ENCODE measurements at places on chromosomes 16 and 17.

- no peak for DNase-seq
These were observed 7.4 kb downstream of the GNAO1 start for GRCh38 chr16:56198755-56199114.

- DNase-seq = no peak
These were observed 6.0 kb upstream of the ARL5C start for GRCh38 chr17:39171933-39172332.

- DNase-seq = peak; percentile 79
These were observed 62.4 kb downstream of the BAIAP2 start for GRCh38 chr17:81097134-81097942.

GRCh38 chr17:73100363-73100762, 7.9 kb upstream of the SLC39A11 start:
- DNase-seq = no peak

DNA sequence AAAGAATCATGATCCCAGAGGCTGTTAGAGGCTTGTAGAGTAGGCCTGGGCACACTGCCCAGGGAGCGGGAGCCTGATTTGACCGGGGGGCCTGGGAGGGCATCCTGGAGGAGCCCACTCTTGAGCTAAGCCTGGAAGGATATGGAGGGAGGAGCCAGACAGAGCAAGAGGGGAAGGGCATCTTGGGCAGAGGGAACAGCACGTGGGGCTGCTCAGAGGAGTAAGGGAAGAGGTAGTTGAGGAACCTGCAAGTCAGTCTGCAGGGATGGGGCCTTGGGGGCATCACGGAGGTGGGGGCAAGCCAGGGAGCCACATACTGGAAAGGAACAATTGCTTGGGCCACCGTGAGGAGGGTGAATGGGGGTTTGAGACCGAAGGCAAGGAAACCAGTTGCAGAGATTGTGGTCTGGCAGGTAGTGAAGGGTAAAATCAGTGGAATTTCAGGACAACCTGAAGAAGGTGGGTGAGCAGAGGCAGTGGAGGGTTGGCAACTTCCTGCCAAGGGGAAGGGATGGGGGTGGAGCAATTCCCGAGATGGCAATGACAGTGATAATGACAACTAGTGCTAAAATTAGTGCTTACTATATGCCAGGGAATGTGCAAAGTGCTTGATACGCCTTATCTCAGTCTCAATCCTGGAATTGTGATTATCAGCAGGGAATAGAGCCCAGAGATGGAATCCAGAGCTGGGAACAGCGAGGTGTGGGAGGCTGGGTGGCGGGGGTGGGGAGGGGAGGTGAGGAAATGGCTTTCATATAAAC, 9.7 kb upstream of the RAI1 start:
- DNase-seq = no peak

DNA sequence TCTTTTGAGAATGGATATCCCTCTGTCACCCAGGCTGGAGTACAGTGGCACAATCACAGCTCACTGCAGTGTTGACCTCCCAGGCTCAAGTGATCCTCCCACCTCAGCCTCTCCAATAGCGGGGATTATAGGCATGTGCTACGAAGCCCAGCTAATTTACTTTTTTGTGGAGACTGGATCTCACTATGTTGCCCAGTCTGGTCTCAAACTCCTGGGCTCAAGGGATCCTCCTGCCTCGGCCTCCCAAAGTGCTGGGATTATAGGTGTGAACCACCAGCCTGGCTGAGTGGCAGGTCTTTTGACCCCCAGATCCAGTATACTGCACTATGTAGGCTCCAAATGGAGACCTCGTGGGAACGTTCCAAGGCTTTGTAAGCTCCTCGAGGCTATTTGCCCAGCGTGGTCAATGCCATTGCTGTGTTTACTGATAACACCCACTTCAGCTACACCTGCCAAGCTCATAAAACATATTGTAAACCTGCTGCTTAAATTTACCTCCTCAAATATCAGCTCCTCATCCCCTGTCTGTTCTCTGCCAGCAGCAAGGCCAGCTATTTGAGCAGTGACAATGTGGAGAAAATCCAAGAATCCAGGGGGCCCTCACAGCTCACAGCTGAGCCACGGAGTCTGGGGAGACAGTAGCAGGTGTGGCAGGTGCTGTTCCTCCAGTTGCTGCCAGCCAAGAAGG, 16.2 kb upstream of the KIFC3 start:
- DNase-seq = no peak

DNA sequence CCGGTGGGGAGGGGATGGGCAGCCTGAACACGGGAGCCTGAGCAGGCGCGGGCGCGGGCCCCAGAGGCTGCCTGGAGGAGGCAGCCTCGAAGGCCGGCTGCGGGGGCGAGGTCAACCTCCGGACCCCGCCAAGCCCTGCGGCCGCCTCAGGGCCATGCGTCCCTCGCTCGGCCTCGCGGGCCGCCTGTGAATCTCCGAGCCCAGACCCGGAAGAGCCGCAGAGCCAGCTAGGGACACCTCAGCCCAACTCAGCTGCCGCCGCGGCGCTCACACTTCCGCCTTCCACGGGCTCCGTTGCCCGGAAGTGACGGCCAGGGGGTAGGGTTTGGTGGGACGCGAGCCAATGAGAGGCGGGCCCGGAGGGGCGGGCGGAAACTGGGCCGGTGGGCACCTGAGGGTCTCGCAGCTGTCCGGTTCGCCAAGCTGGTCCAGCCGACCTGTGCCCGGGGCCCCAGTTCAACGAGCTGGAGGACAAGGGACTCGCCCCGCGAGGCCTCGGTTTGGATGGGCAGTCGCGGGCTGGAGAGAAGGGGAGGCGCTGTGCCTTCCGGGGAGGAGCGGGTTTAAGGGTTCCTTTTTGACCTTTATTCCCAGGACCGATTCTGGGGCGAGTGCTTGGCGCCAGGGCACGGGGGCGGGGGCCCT, at the start of gene SLC38A10:
SLC38A10 (minus strand) TSS at position 277 of the 645 bp plus-strand sequence. CDS start 386 bp downstream, outside the sequence.
- peak; percentile 94 for DNase-seq

DNA sequence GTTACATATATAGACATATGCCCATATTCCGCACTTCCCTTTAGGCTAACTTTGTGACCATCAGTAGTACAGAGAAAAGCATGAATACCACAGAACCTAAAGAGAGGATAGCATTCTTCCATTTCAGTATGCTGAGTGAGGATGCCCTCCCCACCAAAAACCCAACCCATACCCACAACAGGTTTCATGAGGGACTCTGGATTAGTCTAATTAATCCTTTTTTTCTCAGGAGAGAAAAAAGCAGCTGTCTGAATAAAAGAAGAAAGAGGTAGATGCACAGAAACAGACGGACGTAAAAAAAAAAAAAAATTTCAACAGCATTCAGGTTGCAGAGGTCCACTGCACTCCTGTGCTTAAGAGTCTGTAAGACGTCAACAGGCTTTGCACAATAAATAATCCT, 6.7 kb downstream of the MMD start:
- no peak for DNase-seq

DNA sequence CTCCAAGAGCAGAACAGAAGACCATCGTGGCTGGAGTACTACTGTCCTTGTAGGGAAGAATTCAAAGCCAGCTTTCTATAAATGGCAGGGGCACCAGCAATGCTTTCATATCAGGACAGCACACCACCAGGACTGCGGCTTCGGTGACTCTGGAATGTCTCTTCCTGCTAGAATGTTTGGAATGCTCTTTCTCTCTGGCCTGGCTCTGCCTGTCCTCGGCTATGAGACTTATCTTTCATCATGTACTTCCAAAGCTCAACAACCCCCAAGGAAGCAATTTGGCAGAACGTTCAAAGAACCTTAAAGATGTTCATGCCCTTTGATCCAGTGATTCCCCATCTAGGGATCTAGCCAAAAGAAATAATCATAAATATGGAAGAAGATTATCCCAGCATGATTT, 52.7 kb upstream of the NOG start:
- no peak for DNase-seq

DNA sequence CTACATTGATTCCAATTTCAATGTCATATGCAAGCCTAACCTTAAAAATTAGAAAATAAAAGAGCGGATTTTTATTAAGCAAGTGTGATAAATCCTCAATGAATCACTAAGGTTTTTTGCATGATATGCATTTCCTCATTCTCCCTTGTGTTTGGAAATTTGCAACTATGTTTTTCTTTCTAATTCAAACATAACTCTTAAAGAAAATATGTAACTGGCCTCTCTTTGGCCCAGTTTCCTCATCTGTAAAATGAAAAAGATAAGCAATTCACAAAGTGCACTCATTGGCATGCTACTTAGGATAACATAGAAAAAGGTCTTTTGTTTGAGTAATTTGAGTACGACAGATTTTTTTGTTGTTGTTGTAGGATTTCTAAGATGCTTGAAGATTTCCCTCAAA, 295.5 kb downstream of the CDH11 start:
- DNase-seq = no peak

- no peak for DNase-seq
These were observed 16.0 kb downstream of the ZNF821 start for GRCh38 chr16:71867939-71868338.

GRCh38 chr17:66527335-66527734, 224.9 kb downstream of the PRKCA start:
- no peak for DNase-seq

- no peak for DNase-seq
These were observed 211.7 kb upstream of the GSE1 start for GRCh38 chr16:85401370-85401916.

DNA sequence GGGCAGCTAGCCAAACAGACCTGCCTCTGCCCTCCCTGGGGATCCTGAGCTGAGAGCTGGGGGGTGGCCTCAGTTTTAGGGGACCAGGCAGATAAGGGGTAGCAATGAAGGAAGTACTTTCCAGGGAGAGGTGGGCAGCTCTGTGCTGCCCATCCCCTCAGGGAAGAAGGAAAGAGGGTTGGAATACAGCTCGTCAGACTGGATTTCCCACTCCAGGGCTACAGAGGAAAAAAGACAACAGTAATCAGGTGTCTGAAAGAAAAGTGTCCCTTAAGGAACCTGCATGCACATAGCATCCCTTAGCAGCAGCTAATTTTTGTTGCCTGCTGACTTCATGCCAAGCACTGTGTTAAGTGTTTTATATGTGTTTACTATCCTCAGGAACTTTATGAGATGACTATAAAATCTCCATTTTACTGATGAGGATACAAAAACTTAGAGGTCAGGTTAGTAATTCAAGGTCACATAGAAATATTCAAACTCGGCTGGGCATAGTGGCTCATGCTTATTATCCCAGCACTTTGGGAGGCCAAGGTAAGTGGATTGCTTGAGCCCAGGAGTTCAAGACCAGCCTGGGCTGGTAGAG, 3.2 kb upstream of the MRPL58 start:
- DNase-seq = no peak

DNA sequence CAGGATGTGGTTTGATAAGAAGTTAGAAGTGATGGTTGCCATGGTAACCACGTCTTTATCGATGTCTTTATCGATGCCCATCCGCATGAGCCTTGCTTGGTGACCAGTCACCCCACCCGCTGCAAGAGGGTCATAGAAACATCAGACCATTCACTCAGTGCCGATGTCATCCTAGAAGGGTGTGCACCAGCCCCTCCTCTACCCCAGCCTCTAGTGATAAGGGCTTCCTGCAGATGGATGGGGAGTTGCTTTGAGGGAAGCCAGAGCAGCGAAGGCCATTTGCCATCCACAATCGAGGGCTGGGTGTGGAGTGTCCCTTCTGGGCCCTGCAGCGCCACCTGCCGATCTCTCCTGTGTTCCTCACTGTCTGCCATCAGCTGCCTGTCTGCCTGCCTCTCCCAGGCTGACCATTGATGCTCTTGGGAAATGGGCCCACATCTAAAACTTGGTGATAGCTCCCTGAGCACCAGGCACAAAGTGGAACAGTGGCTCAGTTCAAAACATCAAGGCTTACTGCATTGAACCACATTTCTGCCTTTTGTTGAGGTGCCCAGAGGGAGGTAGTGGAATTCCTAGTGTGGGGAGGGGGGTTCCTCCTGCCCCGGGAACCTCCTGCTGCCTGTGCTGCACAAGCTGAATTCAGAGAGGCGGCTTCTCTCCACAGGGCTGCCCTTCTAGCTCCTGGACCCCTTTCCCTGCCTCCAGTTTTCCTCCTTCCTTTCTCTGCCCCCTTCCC, 8.9 kb downstream of the CALB2 start:
- peak; percentile 74 for DNase-seq

- DNase-seq = no peak
These were observed 1.6 kb downstream of the ACLY start for GRCh38 chr17:41917192-41917591.

DNA sequence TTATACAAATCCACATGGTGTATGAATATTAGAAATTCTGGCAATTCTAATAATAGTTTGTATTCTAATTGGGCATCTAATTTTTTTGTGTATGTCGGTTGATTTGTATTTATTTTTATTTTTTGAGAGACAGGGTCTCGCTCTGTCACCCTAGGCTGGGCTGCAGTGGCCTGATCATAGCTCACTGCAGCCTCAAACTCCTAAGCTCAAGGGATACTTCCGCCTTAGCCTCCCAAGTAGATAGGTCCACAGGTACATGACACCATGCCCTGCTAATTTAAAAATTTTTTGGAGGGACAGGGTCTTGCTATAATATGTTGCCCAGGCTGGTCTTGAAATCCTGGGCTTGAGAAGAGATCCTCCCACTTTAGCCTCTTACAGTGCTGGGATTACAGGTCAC, 104.6 kb downstream of the TRIM37 start:
- DNase-seq = no peak

DNA sequence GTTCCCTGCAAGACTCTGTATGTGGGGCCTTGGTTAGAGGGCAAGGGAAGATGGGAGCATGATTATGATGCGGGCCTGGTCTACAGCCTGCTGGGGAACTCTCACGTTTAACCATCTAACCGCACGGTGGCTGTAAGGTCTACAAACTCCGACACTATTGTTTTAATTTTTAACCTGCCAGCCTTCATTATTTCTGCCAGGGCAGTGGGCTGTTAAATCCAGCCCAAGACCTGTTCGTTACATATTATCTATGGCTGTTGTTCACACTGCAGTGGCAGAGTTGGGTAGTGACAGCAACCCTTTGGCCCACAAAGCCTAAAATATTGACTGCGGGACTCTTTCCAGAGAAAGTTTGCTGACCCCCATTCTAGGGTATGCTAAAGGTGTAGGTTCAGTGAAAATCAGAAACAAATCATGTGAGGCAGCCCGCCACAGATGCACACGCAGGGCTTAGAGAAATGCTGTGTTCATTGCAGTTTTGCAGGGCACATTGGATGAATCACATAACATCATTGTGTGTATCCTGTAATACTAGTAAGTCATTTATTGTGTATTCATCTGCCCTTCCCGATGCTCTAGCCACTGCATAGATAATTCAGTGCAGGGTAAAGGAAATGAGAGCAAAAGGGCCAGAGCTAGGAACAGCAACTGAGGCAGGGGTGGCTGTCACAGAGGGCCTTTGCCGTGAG, 14.3 kb downstream of the SNX29 start:
- DNase-seq = no peak

DNA sequence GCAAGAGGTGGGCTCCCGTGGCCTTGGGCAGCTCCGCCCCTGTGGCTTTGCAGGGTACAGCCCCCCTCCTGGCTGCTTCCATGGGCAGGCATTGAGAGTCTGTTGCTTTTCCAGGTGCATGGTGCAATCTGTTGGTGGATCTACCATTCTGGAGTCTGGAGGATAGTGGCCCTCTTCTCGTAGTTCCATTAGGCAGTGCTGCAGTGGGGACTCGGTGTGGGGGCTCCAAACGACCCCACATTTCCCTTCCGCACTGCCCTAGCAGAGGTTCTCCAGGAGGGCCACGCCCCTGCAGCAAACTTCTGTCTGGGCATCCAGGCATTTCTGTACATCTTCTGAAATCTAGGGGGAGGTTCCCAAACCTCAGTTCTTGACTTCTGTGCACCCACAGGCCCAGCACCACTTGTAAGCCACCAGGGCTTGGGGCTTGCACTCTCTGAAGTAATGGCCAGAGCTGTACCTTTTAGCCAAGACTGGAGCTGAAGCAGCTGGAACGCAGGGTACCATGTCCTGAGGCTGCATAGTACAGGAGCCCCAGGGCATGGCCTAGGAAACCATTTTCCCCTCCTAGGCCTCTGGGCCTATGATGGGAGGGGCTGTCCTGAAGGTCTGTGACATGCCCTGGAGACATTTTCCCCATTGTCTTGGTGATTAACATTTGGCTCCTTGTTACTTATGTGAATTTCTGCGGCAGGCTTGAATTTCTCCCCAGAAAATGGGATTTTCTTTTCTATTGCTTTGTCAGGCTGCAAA, 6.0 kb downstream of the PRKAR1A start:
- DNase-seq = no peak

Data from activated CD8-positive, alpha-beta T cell treated with anti-CD3 and anti-CD28 coated beads for 36 hours (primary cell).